Stimulated activated CD4-positive, alpha-beta T cell treated with anti-CD3 and anti-CD28 coated beads, Interleukin-15, amount 100 ng/mL, for 24 hours (primary cell): ENCODE measurements at places on chromosomes 13 and 19.

- DNase-seq: no peak
Observed at GRCh38 chr13:90420683-90421082, 926.8 kb upstream of the MIR17HG start.

GRCh38 chr19:16226878-16227836 lies 29.4 kb downstream of the AP1M1 start:
- DNase-seq: no peak

DNA sequence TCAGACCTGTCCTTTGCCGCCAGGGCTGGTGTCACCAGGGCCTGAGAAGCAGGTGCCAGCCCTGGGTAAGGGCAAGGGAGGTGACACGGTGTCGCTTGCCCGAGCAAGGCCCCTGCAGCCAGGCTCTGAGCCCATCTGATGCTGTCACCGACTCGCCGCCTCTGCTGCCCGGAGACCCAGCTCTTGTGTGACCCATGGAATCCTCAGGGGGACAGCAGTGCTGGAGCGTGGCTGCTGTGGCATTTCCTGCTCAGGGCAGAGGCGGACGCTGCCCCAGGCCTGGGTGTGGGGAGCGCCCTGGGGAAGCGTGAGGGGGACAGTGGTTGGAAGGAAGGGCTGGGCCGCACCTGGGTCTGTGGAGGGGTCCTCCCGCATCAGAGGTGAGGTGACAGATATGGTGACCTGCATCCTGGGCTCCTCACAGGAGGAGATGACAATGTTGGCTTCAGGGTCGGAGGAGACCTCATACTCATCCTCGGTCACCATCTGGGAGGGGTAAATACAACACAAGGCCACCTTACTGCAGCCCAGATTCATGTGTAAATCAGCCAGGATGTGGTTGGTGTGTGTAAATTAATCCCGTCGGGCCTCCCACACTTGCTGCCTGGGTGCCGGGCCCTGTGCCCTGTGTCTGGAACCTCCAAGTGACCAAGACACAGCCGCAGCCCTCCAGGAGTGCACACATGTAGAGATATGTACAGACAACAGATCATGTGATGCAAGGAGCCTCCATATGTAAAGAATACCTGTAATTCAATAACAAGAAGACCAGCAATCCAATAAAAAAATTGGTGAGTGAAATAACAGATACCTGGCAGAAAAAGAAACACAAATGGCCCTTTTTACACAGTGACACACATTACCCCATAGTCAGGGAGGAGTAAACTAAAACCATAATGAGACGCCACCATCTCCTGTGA lies 27.6 kb upstream of the MATK start:
- no peak for DNase-seq

GRCh38 chr13:100439247-100439970 lies 149.2 kb downstream of the GGACT start:
- DNase-seq: no peak

GRCh38 chr13:71785361-71785760 lies 81.6 kb downstream of the DACH1 start:
- DNase-seq: no peak

GRCh38 chr19:4115818-4116385 lies 8.0 kb downstream of the MAP2K2 start:
- no peak for DNase-seq

DNA sequence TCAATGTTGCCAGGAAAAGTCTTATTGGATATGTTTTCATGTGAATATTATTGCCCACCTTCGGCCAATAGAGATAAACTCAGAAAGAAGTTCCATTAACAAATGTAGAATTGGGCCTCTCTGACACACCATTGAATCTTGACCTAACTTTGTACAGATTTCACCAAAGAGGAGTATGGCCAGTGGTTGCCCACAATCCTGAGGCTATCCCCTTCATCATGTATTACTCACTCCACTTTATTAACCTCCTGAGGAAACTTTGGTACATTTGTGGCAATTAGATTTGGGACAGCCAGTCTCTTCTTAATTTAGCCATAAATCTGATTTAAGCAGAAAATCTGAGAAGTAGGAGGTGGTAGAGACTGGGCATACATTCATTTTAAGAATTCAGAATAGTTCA lies 53.3 kb upstream of the POSTN start:
- no peak for DNase-seq

DNA sequence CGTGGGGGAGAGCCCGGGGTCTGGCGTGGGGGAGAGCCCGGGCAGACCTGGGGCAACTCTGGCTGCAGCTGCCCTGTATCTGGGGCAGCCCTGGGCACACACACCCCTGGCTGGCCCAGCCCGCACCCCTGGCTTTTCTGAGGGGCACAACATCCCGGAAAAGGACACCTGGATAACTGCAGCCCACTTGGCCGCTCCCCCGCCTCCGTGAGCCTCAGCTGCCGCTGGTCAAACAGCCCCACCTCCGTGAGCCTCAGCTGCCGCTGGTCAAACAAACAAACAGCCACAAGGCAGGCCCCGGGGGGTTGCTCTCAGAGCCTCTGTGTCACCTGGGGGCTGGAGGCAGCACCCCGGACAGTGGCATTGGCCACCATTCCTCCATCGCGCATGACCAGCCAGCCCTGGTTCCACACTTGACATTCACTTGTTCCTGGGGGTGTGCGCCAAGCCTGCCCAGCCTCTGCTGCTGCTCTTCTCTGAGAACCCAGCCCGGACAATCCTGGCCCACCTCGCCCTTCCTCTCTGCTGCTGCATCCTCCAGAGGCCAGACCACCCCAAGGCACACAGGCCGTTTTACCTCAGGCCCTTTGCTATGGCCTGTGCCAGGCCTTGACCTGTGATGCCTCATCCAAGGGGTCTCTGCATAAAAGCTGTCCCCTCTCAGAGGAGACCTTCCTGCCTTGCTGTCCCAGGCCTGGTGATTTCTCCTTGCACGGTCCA lies 19.9 kb downstream of the CEBPG start:
- DNase-seq: no peak

DNA sequence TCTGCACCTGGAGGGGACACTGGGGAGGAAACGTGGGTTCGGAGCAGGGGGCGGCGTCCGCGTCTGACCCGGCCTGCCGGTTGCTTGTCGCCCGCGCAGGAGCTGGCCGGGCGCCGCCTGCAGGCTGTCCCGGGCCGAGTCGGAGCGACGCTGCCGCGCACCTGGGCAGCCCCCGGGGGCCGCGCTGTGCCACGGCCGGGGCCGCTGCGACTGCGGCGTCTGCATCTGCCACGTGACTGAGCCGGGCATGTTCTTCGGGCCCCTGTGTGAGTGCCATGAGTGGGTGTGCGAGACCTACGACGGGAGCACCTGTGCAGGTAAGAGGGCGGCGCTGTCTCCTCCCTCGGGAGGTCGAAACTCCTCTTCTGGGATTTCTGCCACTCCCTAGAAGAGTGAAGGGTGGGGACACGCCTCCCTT lies 1.3 kb downstream of the ITGBL1 start:
- no peak for DNase-seq

- DNase-seq: no peak
Observed at GRCh38 chr13:75769141-75769905, 133.2 kb downstream of the LMO7 start.

DNA sequence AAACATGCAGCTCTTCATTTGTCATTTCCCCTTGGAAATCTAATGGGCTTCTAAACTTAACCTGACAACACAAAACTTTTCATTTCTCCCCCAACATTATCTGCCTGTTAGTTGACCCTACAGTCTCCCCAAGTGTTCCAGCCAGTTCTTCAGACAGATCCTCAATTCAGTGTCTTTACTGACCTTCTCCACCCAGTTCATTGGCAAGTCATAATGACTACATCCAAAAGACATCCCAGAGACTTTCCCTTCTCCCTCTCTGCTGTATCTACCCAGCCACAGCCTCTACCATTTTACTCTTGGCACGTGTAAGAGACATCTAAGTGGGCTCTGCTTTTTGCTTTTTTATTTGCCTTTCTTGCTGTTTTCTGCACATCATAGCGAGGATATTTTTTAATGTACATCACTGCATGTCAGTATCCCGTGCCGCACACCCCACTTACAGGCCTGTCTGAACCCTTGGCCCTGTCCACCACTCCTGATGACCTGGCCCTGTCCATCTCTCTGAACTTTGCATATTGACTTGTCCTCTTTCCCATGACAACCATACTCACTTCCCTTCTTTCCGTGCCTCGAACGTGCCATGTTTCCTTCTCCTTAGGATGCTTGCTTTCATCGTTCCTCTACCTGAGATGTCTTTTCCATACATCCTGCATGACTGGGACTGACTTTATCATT lies 391.9 kb downstream of the IRS2 start:
- DNase-seq: no peak

DNA sequence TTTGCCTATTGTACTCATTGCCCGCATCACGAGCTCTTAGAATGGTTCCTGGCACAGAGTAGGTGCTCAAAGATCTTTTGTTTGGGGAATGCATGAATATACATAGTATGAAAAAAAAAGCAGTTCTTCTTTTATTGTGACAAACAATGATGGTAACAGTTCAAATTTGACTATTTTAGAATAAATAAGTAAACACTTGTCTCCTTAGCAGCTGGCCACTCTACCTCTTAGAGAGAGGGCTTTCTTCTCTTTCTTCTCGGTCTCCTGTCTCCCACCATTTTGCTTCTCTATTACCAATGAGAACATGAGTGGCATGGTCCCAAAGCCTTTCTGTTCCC lies 639 bp upstream of the SLAIN1 start:
- no peak for DNase-seq

- DNase-seq: no peak
Observed at GRCh38 chr19:33429891-33430673, 56.6 kb downstream of the CEBPG start.

GRCh38 chr19:48218997-48219396 lies 36.7 kb downstream of the CARD8 start:
- no peak for DNase-seq

- no peak for DNase-seq
Observed at GRCh38 chr19:4541114-4541805, 1.4 kb upstream of the LRG1 start.

GRCh38 chr13:98474761-98475160 lies 102.1 kb downstream of the STK24 start:
- no peak for DNase-seq

DNA sequence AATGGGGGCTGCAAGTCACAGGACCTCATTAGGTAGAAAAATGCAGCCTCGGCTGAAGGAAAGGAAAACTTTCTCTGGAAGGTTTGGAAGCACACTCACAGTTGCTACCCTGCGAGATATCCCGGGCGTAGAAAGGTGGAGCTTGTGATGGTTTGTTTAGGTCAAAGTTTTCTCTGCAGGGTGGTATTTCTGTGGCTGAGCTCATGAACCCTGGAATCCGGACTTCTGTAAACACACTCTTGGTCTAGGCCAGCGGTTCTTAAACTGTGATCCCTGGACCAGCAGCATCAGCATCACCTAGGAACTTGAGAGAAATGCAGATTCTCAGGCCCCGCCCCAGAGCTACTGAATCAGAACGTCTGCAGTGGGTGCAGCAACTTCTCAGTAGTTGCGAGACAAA lies 3.3 kb upstream of the SLC15A1 start:
- no peak for DNase-seq

DNA sequence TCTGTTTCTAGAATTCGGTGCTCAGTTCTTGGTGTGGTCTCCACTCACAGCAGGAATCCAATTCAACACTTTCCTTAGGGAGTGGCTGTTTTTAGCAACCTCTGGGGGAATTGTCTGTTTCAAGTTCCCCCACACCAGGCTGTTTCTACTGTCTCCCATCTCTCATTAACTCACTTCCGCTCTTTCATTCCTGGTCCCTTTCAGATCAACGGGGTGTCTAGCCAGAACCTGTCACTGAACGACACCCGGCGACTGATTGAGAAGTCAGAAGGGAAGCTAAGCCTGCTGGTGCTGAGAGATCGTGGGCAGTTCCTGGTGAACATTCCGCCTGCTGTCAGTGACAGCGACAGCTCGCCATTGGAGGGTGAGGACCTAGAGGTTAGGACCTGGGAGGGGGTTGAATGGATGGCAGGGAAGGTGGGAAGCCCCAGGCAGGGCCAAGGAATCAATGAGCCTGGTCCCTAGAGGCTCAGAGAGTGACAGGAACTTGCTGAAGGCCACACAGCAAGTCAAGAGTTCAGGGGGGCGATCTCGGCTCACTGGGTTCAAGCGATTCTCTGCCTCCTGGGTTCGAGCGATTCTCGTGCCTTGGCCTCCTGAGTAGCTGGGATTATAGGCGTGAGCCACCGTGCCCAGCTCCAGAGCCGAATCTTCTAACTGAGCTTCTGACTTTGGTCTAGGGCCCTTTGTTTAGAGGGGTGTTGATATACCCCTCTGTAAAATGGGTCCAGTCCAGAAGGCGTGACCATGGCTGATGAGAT lies 25.5 kb downstream of the TJP3 start:
- no peak for DNase-seq

- DNase-seq: no peak
Observed at GRCh38 chr13:77506874-77507273, 28.6 kb upstream of the SCEL start.

DNA sequence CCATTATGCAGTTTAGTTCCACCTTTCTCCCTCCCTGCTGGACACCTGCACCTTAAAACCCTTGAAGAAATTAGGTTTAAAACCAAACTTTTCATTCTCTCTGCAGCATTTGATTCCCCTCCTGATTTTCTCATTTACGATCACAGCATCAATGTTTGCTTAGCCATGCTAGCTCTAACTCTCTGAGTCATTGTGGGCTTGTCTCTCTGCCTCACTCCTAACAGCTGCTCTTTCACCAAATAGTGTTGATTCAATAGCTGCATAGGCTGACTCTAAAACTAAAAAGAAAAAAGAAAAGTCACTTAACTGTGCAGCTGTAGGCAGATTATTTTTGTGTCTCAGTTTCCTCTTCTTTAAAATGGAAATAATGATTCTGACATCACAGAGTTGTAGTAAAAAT lies 1124.9 kb downstream of the DIAPH3 start:
- DNase-seq: no peak

GRCh38 chr19:35265126-35265899 lies 3.4 kb upstream of the USF2 start:
- no peak for DNase-seq

DNA sequence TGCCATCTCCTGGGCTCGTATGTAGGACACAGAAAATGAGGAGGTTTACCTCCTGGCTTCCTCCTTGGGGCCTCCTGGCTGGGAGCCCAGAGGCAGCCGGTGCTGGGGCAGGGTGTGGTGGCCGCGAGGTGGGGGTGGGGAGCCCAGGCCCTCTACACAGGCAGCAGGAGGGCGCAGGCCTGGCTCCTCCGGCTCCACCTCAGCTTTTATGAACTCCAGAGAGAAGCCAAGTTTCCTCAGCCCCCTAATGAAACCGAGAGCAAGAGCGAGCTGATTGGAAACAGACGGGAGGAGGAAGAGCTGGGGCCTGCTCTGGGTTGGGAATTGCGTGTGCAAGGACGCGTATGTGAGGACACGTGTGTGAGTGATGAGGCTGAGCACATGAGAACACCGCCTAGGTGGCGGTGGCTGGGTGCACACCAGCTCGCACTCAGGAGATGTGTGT lies 23.1 kb downstream of the LYL1 start:
- DNase-seq: no peak
